ENCODE measurements at places on chromosomes 5 and 9. TPM values are rescaled to one million over a fixed set of nuclear protein-coding genes. Genes with fewer than 3 reads are reported as not detected.
A peak's percentile ranks its signal among the peaks of the same experiment; 100 is the strongest.

Gene NSG2
- total RNA-seq: 0.13 TPM

Gene FOXD4
- total RNA-seq: 0.27 TPM

Gene MATR3
- total RNA-seq: 178 TPM

Gene THBS4
- 96.9 TPM for total RNA-seq

Gene PHF24
- 0.17 TPM for total RNA-seq

Gene MEIKIN
- not detected for total RNA-seq

GRCh38 chr9:14379280-14379679, 65.3 kb upstream of the NFIB start:
- H3K4me3 ChIP-seq: no peak overlapping the region
- no peak for DNase-seq
- H3K4me1 ChIP-seq: peaks cover 11% of the 10 kb centered on the region
- no peak overlapping the region for H3K27ac ChIP-seq
- H3K27me3 ChIP-seq: no peaks in the 10 kb centered on the region

DNA sequence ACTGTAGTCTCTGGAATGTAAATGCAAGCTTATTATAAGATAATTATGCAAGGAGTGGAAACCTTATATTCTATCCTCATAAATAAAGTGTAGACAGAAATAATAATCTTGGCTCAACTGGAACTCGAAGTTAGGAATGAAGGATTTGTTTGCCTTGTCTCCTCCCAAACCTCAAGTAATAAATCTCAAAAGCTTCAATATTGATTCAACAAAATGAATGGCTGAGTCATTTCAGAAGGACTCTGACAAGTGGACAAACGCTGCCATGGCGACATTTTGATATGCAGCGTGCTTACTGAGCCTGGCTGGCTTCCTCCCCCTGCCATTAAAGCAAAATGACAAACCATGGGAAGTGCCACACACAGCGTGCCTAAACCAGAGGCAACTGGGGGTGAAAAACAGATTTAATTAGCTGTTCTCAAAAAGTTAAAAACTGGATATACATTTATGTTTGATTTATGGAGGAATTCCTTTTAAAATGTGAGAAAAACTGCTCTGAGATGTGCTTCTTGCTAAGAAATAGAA, 10.5 kb upstream of the ADGRV1 start:
- no peaks in the 10 kb centered on the region for H3K4me1 ChIP-seq
- H3K27ac ChIP-seq: no peak overlapping the region
- no peak overlapping the region for H3K4me3 ChIP-seq

- H3K4me1 ChIP-seq: no peaks in the 10 kb centered on the region
- DNase-seq: no peak
- no peaks in the 10 kb centered on the region for H3K36me3 ChIP-seq
Observed at GRCh38 chr5:155027993-155028629, 14.6 kb downstream of the KIF4B start.

DNA sequence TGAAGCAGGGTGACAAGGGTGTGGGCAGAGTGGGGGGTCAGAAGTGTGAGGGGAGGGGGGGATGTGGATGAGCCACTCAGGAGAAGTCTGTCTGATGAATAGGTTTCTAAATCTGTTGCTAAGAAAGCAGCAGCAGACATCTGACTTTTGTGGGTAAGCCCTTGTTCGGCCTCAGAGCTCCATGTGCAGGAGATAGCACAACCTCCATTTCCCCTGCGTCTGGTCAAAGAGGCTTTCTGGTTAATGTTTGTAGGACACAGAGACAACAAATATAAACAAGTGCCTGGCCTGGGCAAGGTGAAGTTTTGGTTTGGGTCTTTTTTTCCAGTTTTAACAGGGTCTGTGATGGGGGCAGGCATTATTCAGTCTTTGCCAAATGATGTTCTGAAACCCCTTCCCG, 57.0 kb upstream of the GNE start:
- no peaks in the 10 kb centered on the region for H3K27me3 ChIP-seq
- H3K36me3 ChIP-seq: no peaks in the 10 kb centered on the region
- no peak overlapping the region for H3K27ac ChIP-seq
- H3K4me1 ChIP-seq: no peaks in the 10 kb centered on the region

DNA sequence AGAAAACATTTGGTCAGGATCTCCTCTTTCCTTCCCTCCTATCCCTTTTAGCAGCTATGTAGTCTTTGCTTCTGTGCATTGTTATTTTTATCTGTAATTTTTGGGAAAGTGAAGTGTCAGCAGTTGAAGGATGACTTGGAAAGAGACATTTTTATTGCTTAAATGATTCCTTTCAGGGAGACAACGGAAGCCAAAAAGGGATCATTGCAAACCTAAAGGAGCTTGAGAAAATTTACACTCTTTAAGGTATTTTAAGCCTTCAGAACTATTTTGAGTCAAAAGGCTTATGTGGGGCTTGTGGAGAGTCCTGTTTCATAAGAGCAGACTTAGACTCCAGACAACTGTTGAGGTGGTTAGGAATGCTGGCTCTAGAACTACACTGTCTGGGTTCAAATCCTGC, 281.6 kb downstream of the KIF4B start:
- no peaks in the 10 kb centered on the region for H3K27me3 ChIP-seq
- no peak overlapping the region for H3K4me3 ChIP-seq
- H3K4me1 ChIP-seq: peaks cover 5% of the 10 kb centered on the region
- H3K36me3 ChIP-seq: no peaks in the 10 kb centered on the region

GRCh38 chr5:122701640-122702523, 73.0 kb upstream of the SNX2 start:
- H3K27ac ChIP-seq: no peak overlapping the region
- H3K4me3 ChIP-seq: no peak overlapping the region
- H3K4me1 ChIP-seq: no peaks in the 10 kb centered on the region
- H3K36me3 ChIP-seq: no peaks in the 10 kb centered on the region

DNA sequence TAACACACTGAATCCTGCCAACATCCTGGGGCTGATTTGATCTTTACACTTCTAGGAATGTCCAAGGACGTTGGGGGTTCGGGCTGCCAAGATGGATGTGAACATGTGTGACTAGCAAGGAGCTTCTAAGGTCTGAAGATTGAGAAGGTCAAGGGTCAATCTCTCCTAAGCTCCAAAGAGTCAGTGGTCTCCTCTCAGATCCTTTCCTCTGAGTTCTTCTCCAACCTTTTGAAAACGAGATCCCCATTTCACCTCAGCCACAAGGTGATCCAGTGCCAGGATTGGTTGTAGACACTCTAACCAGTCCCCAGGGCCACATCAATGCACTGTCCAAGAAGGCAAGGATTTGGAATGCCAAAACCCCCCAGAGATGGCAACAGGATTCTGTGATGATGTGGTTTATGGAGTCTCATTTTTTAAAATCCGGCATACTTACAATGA, 266.8 kb downstream of the NDUFS4 start:
- no peak for DNase-seq
- no peak overlapping the region for H3K27ac ChIP-seq
- H3K36me3 ChIP-seq: no peaks in the 10 kb centered on the region
- H3K4me3 ChIP-seq: no peak overlapping the region
- H3K4me1 ChIP-seq: no peaks in the 10 kb centered on the region
- H3K27me3 ChIP-seq: no peaks in the 10 kb centered on the region

DNA sequence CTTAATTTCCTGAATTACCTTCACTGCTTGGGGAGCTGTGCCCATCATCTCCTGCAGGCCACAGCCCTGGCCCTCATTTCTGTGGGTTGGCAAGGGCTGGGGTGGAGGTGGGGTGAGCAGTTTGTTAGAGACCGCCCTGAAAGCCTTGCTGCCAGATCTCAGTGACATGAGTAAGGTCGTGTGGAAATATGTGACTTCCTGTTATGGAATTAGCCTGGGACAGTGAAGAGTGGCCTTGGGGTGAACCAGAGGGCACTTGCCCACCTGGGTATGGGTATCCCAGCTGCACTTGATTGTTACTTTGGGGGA, 2.5 kb upstream of the HNRNPAB start:
- no peak for DNase-seq
- H3K27me3 ChIP-seq: no peaks in the 10 kb centered on the region
- peaks cover 16% of the 10 kb centered on the region for H3K4me1 ChIP-seq
- H3K27ac ChIP-seq: no peak overlapping the region
- H3K36me3 ChIP-seq: peaks cover 2% of the 10 kb centered on the region

- no peaks in the 10 kb centered on the region for H3K36me3 ChIP-seq
- no peaks in the 10 kb centered on the region for H3K27me3 ChIP-seq
- H3K4me1 ChIP-seq: no peaks in the 10 kb centered on the region
- no peak overlapping the region for H3K27ac ChIP-seq
Observed at GRCh38 chr5:40577718-40578117, 102.0 kb upstream of the PTGER4 start.

DNA sequence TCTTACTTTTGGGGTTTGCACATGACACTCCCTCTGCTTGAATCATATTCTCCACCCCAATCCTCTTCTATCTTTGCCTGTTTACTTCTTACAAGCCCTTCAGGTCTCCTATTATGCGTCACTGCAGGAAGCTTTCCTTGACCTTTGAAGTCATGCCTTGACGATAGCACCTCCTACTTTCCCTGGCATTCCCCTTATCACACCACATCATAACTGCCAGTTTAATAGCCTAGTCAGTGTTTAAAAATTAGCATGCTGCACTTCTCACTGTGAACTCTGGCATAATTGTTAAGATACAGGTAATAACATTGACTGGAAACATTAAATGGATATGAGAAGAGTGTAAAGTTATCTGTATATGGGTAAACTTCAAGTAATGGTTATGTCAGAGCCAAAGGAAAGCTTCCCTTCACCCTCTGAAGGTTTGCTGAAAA, 37.1 kb upstream of the CEP120 start:
- no peaks in the 10 kb centered on the region for H3K36me3 ChIP-seq
- no peaks in the 10 kb centered on the region for H3K27me3 ChIP-seq
- DNase-seq: no peak
- no peaks in the 10 kb centered on the region for H3K4me1 ChIP-seq

DNA sequence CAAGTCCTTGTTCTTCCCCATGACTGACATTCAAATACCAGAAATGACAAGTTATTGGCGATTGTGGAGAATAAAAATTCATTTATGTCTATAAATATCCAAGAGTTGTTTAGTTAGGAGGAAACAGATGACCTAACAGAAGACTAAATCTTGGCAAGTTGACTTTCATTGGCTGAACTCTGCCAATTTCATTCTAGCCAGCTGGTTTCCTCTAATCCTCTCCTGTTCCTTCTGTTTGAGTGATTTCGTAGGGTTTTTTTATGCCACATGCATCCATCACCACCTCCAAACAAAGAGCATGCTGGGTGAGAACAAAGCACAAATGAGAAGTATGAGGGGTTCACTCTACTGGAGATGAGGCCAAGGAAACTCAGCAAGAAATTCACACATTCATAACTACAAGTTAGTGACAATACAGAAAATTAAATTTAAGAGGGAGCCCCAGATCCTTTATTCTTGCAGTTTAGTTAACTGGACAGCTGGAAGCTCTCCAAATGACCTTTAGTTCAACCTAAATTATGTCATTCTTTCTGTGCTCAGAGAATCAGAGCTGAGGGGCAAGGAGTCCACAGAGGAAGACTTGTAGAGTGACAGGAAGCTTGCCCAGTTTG, 932.0 kb downstream of the TLE4 start:
- no peak overlapping the region for H3K4me3 ChIP-seq
- H3K36me3 ChIP-seq: no peaks in the 10 kb centered on the region
- peak overlapping the region; percentile 14 for H3K27ac ChIP-seq
- DNase-seq: no peak
- H3K4me1 ChIP-seq: peaks cover 14% of the 10 kb centered on the region
- H3K27me3 ChIP-seq: no peaks in the 10 kb centered on the region

DNA sequence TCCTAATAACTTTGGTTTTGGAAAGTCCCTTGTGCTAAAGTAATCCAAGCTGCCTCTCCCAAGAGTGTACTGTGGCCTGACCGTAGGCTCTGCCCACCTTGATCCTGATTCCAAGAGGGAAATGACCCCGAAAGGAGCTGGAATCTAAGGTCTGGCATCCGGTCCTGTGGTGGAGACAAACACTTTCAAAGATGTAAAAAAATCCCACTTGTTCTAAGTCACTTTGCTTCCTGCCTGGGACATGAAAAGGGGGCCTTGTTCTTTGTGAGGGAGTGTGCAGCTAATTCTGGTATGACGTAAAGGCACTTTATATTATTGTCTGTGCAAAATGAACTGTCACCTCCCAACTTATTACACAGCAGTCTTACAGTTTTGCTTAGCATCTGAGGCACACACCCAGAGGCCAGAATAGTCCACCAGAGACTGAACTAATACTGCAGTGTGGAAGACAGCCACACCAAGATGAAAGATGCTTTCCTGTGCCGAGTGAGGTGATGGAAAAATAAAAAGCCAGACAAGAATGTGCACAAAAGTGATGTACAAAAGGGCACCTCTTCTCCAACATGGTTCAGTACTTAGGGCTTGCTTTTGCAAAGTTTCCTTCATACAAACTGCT, 128.7 kb downstream of the SLC12A2 start:
- no peak for DNase-seq
- no peak overlapping the region for H3K4me3 ChIP-seq
- H3K4me1 ChIP-seq: peaks cover 5% of the 10 kb centered on the region
- H3K27ac ChIP-seq: no peak overlapping the region

- no peaks in the 10 kb centered on the region for H3K4me1 ChIP-seq
- no peak overlapping the region for H3K4me3 ChIP-seq
- no peak for DNase-seq
- H3K36me3 ChIP-seq: no peaks in the 10 kb centered on the region
Observed at GRCh38 chr9:109923806-109924205, 143.8 kb downstream of the PALM2AKAP2 start.

DNA sequence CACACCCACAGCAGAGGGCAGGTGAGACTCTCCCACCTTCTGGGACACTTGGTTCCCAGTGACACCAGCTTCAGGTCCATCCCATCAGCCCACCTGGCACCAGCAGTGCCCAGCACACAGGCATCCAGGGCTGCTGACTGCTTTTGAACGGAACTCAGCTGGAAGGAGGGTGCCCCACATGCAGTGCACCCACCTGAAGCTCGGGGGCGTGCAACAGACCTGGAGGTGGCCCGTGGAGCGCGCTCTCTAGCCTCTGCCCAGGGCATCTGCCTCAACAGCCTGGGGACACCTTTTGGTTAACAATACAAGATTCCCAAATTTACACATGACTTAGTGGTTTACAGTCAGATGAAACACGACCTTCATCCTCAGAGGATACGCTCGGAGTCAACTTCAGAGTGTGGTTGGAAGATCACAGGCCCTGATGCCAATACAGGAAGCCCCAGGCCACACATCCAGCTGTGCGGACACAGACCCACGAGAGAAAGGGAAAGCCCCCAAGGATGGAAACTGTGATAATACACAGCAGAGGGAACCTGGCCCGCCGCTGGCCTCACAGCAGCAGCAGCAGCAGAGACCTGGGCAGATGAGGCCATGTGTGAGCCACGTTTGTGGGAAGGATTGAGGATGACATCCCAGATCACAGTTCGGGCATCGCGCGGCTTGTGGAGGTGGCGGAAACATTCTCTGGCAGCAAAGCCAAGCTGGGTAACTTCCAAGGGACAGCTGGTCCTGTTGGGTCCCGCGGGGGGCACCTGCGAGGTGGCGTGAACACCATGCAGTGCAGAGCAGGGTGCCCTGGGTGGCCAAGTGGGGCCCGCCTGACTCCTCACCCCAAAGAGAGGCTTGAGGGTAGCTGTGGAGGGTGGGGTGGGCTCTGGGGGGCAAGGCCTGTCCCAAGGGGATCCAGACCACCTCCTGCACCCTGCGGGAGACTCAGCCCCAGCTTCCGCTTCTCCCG, 64.0 kb downstream of the SECISBP2 start:
- no peaks in the 10 kb centered on the region for H3K27me3 ChIP-seq
- no peak overlapping the region for H3K4me3 ChIP-seq
- H3K36me3 ChIP-seq: peaks cover 30% of the 10 kb centered on the region
- H3K27ac ChIP-seq: no peak overlapping the region
- peaks cover 5% of the 10 kb centered on the region for H3K4me1 ChIP-seq
